Activated CD8-positive, alpha-beta memory T cell treated with anti-CD3 and anti-CD28 coated beads, Interleukin-2, amount 10 ng/mL, durations not matched to agents 7 days and 5 days (primary cell): ENCODE measurements at places on chromosomes 2 and 18. TPM values are rescaled to one million over a fixed set of nuclear protein-coding genes. Genes with fewer than 3 reads are reported as not detected.

DNA sequence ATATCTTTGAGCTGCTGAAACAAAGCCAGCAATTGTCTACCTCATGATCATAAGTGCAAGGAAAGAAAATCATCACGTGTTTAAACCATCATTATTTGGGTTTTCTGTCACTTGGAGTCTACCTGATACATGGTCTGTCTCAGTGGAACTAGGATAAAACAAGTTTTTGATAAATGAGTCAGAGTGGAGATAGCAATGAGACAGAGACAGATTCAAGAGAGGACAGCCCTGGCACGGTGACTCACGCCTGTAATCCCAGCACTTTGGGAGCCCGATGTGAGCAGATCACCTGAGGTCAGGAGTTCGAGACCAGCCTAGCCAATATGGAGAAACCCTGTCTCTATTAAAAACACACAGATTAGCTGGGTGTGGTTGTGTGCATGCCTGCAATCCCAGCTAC is 93.8 kb downstream of the PMAIP1 start:
- no peak for DNase-seq

DNA sequence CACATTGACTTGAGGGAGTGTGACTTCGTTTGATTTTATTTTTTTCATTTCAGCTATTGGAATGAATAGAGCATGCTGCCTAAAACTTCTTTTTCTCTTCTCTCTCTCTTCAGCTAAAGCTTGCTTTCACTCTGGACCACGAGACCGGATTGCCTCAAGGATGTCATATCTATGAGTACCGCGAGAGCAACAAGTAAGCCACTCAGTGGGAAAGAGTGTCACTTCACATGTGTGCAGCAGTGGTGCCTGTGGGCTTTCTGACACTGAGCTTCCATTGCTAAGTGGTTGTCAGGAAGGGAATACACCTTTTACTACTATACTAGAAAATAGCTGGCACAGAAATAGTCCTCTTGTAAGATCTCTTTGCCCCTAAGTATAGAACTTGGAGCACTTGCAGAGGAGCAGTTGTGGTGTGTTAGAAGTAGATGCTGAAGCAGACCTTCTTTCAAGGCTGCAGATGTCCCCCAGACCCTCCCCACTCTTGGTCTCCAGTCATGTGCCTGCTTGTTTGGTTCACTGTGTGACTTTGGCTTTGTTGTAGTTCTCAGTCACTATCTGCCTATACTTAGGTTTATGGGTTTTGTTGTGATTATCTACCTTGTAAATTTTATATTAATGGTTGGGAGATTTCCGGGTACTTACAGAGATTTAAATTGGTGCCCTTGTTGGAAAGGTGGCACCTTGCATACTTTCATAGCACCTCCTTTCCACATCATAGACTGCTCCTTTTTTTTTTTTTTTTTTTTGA is 78.5 kb upstream of the ALPP start:
- peak; percentile 46 for DNase-seq

DNA sequence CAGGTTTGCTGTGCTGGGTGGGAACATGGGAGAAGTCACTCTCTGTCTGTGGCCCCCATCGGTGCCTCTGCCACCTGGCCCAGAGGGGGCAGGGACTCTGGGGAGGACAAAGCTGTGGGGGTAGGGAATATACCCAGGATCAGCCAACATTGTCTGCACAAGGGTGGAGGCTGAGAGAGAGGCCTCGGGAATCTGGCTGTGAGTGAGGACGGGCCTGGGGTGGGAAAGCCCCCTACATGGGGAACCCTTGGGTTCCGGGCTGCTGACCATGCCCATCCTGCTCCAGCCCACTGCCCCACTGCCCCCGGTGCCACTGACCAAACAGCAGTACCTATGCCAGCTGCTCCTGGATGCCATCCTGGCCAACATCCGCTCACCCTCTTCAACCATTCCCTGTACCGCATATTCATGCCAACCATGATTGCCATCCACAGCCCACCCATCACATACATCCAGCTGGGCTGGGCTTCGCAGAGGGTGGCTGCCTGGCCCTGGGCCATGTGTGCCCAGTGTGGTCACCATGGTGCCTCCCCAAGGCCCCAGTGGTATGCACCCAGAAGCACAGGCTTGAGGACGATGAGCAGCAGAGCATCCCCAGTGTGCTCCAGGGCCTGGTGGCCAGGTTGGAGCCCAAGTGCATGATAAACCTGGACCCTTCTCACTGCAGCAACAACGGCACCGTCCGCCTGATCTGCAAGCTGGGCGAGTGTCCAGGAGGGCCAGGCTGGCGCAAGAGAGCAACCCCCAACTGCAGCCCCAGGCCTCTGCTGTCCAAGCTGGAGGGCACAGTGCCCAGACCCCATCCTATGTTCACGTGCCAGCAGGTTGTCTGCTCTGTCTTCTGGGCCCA is 6.9 kb upstream of the POTEF start:
- no peak for DNase-seq

DNA sequence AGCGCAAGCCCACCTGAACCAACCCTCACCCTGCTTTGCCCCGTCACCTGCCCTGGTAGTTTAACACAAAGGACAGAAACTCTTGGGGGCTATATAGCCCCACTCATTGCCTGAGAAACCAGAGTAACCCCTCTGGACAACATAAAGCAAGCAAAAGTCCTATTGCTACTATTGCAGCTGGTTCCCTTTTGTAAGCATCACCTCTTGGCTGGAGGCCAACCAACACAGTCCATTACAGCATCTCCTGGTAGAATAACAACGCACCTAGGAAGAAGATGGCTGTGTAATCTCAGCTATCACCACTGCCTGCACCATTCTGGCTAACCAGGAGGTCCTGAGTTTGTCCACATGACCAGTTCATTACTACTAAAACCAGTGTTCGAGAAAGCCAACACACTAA is 36.4 kb downstream of the FLACC1 start:
- DNase-seq = no peak

- no peak for DNase-seq
These were observed 566.1 kb downstream of the TMEM182 start for GRCh38 chr2:103327966-103328365.

DNA sequence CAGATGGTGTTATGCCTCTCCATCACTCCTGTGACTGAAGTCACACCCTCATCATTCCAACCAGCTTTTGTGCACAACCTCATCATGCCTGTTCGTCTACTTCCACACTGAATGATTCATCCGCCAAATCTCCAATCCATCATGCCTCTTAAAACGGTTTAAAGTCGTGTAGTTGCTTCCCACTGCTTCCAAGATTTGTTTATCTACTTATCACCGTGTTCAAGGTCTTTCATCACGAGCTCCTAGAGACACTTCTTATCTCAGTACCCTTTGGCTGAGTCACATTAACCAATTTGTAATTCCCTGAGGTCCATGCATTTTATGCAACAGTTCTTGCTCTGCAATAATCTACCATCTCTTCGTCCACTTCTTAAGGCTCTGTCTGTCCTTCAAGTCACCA is 592.3 kb upstream of the ID2 start:
- DNase-seq = no peak

DNA sequence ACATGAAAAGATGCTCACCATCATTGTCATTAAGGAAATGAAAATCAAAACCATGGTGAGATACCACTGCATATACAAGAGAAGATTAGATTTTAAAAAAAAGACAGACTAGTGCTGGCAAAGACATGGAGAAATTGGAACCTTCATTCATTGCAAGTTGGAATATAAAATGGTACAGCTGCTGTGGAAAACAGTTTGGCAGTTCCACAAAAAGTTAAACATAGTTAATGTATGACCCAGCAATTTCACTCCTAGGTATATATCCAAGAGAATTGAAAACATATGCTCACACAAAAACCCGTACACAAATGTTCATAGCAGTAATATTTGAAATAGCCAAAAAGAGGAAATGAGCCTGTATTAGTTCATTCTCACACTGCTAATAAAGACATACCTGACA is 33.7 kb upstream of the MBOAT2 start:
- no peak for DNase-seq

GRCh38 chr2:235910067-235910466 is 258.1 kb downstream of the GBX2 start:
- DNase-seq = no peak

GRCh38 chr2:46686811-46687210 is 207.4 kb downstream of the TMEM247 start:
- no peak for DNase-seq

- no peak for DNase-seq
These were observed 980 bp upstream of the SPTBN1 start for GRCh38 chr2:54455131-54455562.

GRCh38 chr2:205889114-205889513 is 196.9 kb downstream of the INO80D start:
- DNase-seq = no peak

GRCh38 chr2:174495365-174496012 is 8.7 kb upstream of the GPR155 start:
- no peak for DNase-seq

GRCh38 chr2:213122725-213123124 is 28.7 kb downstream of the IKZF2 start:
- no peak for DNase-seq

GRCh38 chr18:48194591-48195181 is 214.5 kb downstream of the ZBTB7C start:
- DNase-seq = no peak

DNA sequence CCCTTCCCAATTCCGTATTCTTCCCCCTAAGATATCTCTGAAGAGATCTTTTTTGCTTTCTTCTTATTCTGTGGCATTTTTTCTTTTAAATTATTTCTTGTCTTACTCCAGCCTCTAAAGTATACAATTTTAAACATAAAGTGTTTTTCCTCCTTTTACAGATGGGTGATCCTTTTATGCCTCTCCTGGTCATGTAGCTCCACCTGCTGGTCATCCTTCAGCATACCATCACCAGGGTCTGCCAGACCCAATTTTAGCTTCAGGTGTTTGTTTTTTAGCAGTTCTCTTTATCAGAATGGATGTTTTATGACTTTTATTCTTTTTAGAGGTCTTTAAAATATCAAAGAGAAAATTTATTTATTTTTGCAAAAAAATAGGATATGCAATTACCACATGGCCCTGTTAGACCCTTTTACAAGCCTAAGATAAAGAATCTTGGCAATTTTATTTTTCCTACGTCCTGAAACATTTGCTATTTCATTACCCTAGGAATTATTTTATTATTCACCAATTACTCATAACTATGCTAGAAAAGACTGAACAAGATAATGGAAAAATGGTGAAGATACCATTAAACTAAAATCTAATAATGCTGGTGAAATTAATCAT is 55.5 kb downstream of the PIGN start:
- DNase-seq = peak; percentile 69

- no peak for DNase-seq
These were observed 321.9 kb upstream of the NETO1 start for GRCh38 chr18:73189718-73190117.

GRCh38 chr2:112706170-112706664 is 14.6 kb upstream of the NT5DC4 start:
- peak; percentile 96 for DNase-seq

GRCh38 chr18:62425465-62426190 is 97.2 kb upstream of the ZCCHC2 start:
- peak; percentile 75 for DNase-seq

DNA sequence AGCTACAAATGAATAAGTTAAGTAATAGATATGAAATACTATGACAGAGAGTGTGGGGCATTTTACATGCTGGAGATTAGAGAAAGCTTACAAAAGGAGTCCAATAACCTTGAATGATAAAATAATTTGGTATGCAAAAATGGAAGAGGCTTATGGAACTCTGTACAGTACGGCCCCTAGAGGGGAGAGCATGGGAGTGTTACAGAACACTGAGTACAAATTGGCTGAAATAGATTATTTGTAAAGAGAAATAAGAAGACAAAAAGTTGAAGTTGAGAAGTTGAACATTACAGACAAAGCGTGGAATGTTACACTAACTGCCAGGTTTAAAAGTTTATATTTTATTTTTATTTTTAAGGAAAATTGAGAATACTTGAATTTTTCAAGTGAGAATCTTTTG is 192.1 kb upstream of the DOK6 start:
- DNase-seq = no peak

DNA sequence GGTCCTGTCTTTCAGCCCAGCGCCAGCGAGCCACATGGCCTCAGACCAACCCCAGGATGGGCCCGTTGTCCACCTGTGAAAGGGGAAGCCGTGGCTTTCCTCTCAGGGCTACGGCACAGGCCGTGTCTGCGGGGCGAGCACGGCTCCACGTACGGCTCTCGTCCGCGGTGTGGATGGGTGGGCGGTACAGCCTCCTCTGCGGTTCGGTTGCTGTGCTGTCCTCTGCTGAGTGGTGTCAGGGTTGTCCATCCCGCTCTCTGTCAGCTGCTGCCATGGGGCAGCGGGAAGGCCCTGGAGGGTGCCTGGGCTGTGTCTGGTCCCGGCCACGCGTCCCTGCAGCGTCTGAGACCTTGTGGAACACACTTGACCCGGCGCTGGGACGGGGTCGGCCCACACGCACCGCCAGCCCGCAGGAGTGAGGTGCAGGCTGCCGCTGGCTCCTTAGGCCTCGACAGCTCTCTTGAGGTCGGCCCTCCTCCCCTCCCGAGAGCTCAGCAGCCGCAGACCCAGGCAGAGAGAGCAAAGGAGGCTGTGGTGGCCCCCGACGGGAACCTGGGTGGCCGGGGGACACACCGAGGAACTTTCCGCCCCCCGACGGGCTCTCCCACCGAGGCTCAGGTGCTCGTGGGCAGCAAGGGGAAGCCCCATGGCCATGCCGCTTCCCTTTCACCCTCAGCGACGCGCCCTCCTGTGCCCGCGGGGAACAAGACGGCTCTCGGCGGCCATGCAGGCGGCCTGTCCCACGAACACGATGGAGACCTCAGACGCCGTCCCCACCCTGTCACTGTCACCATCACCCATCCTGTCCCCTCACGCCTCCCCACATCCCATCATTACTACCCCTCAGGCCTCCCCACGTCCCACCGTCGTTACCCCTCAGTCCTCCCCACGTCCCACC is 128.7 kb downstream of the NFATC1 start:
- DNase-seq = peak; percentile 68

- DNase-seq = no peak
These were observed 355.3 kb downstream of the INSIG2 start for GRCh38 chr2:118443596-118443995.

DNA sequence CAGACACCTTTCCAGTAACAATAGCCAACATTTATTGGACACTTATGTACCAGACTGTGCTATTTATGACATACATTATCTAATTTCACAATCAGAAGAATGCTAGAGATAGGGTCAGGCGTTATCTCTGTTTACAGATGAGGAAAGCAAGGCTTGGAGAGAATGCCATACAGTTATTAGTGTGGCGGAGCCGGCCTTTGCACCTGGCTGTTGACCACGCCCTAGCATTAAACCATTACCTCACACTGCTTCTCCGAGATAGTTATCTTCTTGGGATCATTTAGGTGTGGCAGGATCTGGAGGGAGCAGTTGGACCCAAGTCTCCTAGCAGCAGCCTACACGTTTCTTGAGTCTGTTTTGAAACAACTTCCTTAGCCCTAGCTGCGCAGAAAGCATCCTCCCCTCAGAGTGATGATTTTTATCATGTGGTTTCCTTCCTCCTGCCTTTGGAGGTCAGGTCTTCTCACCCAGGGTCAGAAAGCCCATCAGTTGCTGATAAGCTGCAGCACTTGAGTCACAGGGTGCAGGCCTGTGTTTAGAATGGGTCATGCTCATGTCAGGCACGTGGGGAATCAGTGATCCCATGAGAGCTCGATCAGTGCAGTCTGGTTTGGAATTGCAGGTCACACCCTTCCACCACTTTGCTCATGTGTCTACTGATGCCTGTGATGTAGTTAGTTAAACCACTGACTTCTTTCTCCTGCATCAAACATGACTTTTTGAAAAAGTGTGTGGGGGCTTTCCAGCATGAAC is 118.2 kb downstream of the SPTBN1 start:
- peak; percentile 90 for DNase-seq

EML6 gene
- 1.5 TPM for total RNA-seq

CREG2 gene
- not detected for total RNA-seq

SP140 gene
- 142 TPM for total RNA-seq

REG3A gene
- not detected for total RNA-seq

LOXHD1 gene
- 0.06 TPM for total RNA-seq

SP100 gene
- 255 TPM for total RNA-seq

PPP1R1C gene
- not detected for total RNA-seq

CNTNAP5 gene
- total RNA-seq = not detected

TSPYL6 gene
- total RNA-seq = not detected
